ENCODE measurements at places on chromosomes 1 and 21. TPM values are rescaled to one million over a fixed set of nuclear protein-coding genes. Genes with fewer than 3 reads are reported as not detected.

The RPE65 gene
- not detected for total RNA-seq

DNA sequence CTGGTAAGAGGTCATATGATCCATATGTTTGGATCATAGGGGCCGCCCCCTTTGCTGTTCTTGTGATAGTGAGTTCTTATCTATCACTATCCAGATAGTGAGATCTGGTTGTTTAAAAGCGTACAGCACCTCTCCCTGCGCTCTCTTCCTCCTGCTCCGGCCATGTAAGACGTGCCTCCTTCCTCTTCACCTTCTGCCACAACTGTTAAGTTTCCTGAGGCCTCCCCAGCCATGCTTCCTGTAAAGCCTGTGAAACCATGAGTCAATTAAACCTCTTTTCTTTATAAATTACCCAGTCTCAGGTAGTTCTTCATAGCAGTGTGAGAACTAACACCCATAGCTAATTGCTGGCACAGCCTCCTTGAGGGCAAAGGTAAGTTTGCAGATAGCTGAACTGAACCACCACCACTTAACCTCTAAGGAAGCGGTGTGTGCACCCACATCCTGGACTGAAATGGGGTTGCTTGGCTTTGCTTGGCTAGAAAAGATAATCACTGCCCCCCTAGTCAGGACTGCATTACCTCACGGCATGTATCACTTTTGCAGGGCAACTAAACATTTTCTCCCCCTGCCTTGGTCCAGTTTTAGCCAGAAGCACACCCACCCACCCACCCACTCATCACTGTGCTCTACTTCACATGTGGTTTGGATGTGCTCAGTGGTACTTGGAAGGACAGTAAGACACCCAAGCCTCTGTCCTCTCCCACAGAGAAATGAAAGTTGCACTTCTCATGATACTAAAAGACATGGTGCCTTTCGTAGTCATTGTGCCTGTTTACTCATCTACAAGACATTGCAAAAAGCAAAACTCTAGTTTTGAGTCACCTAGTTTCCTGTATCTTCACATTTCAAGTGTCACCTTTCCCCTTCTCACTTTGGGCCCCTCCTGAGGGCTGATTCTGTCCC is 23.1 kb upstream of the PTAFR start:
- peaks cover 68% of the 10 kb centered on the region for H3K36me3 ChIP-seq
- no peak overlapping the region for H3K4me3 ChIP-seq
- no peak overlapping the region for H3K27ac ChIP-seq
- DNase-seq, result no peak
- no peaks in the 10 kb centered on the region for H3K4me1 ChIP-seq

GRCh38 chr1:69700770-69701169 is 133.0 kb downstream of the LRRC7 start:
- H3K27me3 ChIP-seq, result 0 out of 2 replicates have a peak, but pooled peaks cover 4% of the 10 kb centered on the region
- H3K4me3 ChIP-seq, result no peak overlapping the region
- no peaks in the 10 kb centered on the region for H3K4me1 ChIP-seq
- no peaks in the 10 kb centered on the region for H3K36me3 ChIP-seq

- H3K4me1 ChIP-seq, result no peaks in the 10 kb centered on the region
- no peaks in the 10 kb centered on the region for H3K27me3 ChIP-seq
- no peak overlapping the region for H3K27ac ChIP-seq
- no peaks in the 10 kb centered on the region for H3K36me3 ChIP-seq
- DNase-seq, result no peak
Measured at GRCh38 chr21:43355925-43356289, 71.0 kb downstream of the SIK1 start.

Data from SJSA1 (cell line).